ENCODE measurements at places on chromosomes 2 and 18. TPM values are rescaled to one million over a fixed set of nuclear protein-coding genes. Genes with fewer than 3 reads are reported as not detected.

DNA sequence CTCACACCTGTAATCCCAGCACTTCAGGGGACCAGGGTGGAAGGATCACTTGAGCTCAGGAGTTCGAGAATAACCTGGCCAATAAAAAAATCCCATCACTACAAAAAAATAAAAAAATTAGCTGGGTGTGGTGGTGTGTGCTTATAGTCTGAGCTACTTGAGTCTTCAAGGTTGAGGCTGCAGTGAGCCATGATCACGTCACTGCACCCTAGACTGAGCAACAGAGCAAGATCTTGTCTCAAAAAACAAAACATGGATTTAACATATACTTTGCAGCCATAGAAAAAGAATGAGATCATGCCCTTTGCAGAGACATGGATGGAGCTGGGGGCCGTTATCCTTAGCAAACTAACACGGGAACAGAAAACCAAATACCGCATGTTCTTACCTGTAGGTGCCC, 22.2 kb downstream of the SH2D6 start:
- no peak for DNase-seq

GRCh38 chr2:14303366-14304115, 329.0 kb upstream of the LRATD1 start:
- DNase-seq: no peak

Gene GKN2
- total RNA-seq: not detected

DNA sequence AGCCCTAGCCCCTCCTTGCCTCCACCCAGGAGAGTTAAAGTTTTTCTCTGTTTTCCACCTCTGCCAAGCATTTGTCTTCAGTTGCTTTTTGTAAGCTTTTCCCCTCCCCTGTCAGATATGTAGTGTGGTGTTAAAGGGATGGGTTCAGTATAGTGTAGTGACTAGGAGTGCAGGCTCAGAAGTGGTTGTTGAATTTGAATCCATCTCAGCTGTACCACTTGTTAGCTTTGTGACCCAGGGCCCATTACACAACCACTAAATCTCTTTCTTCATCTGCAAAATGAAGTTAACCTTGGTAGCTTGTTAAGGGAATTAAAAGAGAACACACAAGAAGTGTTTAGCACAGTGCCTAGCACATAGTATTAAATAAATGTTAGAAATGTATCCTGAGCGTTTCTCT, 56.9 kb downstream of the MAP3K20 start:
- DNase-seq: no peak

- no peak for DNase-seq
These were observed 77.4 kb downstream of the ACTR3 start for GRCh38 chr2:113967272-113967671.

DNA sequence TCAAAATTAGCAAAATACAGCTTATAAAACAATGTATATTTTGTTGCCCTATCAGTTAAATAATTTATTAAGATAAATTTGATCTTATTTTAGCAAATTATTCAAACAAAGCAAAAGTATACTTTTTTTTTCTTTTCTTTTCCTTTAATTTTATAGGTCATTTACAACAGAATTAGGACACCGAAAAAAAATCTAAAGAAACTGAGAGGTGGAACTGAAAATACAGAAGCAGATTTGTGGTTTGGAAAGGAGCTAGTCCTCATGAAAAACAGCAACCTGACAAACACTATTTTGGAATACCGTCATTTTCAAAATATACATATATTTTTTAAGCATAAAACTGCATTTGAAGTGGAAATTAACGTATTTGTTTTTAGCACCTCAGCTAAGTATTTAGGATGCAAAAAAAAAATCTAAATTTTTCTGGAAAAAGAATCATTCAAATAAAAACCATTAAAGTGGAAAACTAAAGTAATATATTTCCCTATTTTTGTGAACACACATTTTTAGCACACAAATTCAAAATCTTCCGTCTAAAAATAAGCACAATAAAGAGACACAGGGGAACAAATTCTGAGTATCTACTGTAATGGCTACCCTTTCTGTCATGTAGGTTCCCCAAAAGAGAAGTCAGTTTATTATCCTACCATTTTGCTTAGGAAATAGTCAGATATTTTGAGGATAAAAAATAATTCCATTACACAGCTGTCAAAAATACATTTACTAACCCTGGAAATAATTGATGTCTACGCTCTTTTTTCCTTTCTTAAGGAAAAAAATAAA, 2.7 kb downstream of the CCDC88A start:
- no peak for DNase-seq

Gene ZC3H8
- 14.1 TPM for total RNA-seq

DNA sequence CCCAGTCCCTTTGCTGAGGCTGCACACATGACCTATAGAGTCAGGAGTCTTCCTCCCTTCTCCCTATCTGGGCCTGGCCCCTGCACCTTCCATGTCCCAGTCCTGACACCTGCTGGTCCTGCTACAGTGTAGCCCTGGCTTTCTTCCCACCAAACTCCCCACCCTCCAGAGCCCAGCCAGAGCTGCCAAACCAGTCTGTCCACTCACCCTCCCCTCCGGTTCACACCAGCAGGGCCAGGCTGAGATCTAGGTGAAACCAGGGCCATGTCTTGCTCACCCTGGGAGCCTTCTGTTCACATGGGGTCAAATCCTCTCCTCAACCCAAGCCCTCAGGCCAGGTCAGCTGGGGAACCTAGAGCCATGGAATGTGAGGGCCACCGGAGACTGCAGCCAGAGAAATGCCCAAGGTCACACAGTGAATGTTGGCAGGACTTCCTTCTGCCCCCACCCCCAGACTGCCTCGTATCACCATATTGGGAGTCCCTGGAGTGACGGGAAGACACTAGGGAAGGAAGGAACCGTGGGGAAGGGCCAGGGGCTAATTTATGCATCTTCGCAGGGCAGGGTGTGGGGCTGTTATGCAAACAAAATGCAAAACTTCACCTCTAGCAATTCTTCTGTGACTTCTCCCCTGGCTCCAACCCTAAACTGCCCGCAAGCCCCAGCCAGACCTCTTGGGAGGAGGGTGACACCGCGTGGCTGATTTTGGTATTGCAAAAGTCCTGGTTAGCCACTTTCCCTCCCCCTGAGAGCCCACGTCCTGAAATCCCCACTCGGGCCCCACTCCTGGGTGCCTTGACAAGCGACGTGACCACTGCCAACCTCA, 14.6 kb downstream of the TNS1 start:
- peak; percentile 84 for DNase-seq

DNA sequence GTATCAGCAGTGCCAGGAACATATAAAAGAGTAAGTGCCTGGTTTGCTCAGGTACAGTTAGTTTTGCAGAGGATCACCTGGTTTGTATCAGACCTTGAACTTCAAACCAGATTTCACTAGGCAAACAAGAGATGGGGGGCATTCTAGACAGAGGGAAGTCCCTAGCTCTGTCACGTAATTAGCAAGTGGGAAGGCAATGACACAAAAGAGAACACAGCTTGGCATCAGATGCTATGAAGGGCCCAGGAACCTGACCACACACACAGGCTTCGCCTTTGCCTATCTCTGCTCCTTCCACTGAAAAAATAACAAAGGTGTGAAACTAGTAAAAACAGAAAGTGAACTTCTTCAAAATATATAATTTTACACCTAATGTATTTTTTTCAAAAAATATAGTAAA, 62.6 kb downstream of the CERKL start:
- DNase-seq: no peak
